Stimulated activated CD8-positive, alpha-beta memory T cell treated with anti-CD3 and anti-CD28 coated beads, Interleukin-4, amount 100 ng/mL, for 1 hour (primary cell): ENCODE measurements at places on chromosomes 3 and 15.

- DNase-seq, result no peak
Measured at GRCh38 chr3:178508443-178508825, 27.8 kb upstream of the KCNMB2 start.

DNA sequence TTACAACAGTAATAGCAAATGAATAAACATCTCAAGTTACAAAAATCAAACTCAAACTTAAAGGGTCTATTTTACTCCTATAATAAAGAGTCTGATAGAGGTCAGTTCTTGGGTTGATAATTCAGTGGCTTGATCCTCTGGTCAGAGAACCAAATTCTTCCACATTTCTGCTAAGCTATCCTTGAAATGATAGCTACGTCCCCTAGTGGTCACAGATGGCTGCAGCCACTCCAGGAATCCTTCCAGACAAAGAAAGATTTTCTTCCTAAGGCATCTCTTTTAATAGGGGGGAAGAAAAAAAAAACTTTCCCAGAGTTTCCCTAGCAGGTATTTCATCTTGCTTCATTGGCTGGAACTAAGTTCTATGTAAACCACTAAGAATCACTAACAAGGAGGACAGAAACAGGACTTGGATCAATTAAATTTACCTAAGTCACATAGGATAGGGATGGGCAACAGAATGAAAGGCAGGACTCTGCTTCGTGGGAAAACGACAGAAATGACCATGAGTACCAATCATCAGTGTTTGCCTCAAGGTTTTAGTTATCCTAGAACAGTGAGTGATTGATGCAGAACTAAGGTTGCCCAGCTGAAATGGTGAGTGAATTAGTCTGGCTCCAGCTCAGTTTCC, 160.7 kb downstream of the STAC start:
- DNase-seq, result no peak

DNA sequence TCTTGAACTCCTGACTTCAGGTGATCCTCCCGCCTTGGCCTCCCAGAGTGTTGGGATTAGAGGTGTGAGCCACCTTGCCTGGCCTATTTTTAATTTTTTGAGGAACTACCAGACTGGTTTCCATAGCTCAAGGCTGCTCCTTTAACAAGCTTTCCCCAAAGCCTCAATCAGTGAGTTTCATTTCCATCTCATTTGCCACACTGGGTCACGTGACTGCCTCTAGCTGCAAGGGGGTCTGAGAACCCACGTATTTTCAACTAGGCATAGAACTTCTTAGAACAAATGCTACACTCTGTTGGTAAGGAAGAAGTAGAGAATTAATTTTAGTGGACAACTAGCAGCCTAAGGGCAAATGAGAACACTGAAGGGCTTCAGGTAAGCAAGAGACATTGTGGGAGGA, 3.1 kb upstream of the CD276 start:
- DNase-seq, result no peak

- no peak for DNase-seq
Measured at GRCh38 chr3:104604326-104605010, 762.2 kb upstream of the ALCAM start.

DNA sequence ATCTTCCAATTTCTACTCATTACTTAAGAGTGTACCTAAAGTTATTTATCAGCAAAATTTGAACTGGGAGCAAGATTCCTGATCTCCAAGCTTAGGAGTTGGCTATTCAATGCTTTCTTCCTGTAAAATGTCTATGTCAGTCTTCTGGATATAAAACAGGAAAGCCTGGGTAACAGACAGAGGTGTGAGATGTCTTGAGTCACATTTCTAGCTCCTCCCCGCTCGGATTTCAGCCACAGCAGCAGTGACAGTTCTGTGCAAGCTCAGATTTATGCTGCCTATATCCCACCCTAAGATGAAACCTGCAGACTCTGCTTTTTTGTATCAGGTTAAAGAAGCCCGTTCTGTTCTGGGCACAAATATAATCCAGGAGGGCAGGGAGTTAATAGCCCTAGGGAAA, 2.1 kb upstream of the ARMC8 start:
- no peak for DNase-seq

DNA sequence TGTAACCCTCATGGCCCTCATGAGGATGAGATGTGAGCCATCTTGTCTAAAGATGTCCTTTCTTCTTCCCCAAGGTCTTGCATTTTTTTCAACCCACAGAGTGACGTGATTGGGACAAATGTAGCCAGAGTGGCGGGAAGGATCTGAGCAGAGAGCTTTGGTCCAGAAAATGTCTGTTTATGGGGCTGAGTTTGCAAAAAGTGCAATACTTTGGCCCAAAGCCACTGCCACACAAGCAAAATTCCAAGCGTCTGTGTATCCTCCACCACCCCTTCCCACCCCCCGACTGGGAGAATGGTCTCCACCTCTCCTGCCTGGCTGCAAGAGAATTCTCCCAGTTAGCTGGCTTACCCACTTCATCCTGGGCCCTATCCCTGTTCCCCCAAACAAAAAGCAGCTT, 246.9 kb upstream of the LRIG1 start:
- no peak for DNase-seq

GRCh38 chr15:23762026-23762425, 74.9 kb upstream of the NDN start:
- DNase-seq, result no peak

GRCh38 chr3:67083277-67083676, 85.2 kb downstream of the KBTBD8 start:
- no peak for DNase-seq

GRCh38 chr3:32556332-32556731, 14.3 kb downstream of the DYNC1LI1 start:
- DNase-seq, result no peak

GRCh38 chr15:57570994-57571393, 20.7 kb upstream of the MYZAP start:
- DNase-seq, result no peak

GRCh38 chr15:77507911-77508310, 87.2 kb downstream of the HMG20A start:
- no peak for DNase-seq

DNA sequence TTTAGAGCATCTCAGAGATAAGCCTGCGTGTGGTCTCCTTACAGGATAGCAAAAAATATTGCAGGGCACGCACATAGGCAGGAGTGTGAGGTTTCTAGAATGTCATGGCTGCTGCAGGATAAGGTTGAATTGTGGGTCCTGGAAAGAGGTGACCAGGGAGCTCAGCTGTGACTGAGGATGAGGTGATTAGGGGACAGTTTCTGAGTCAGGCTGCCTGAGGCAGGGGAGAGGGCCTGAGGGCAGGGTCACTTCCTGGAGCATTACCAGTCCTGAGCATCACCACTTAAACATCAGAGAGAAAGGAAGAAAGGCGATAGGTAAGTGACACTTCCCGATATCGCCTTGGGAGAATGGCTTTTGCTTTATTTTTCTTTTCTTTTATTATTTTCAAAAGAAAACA, 813.8 kb downstream of the TUSC7 start:
- DNase-seq, result no peak

GRCh38 chr3:107598926-107599771, 76.4 kb downstream of the BBX start:
- no peak for DNase-seq

- no peak for DNase-seq
Measured at GRCh38 chr3:38707730-38708129, 58.2 kb upstream of the SCN5A start.

DNA sequence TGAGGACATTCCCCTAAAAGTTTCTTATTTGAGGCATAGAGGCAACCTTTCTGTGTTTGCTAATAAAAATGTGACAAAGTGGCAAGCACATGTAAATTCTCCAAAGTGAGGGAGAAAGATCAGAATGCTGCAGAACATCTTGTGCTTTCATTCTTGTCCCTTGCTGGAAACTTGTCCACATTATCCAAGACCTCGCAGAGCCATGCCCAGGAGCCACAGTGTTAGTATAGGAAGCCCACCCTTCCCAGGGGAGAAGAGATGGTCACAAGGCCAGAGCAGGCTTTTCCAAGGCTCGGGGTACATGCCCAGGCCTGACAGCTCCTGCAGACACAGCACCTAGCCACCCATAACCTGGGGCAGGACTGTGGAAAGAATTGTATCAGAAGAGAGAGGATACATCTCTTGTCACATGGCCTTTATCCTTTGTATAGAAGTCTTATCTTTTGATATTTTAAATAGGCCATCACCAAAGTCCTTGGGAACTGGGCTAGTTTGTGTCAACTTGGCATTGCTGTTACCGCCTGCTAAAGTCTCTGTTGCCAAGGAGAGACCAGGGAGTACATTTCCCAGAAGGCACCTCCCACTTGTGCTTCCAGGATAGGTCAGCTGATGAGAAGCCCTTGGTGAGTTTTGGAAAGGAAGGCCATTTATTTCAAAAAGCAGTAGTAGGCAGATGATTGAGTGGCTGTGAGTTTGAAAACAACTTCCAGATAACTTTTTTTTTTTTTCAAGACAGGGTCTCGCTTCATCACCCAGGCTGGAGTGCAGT, 10.5 kb downstream of the DLEC1 start:
- no peak for DNase-seq

DNA sequence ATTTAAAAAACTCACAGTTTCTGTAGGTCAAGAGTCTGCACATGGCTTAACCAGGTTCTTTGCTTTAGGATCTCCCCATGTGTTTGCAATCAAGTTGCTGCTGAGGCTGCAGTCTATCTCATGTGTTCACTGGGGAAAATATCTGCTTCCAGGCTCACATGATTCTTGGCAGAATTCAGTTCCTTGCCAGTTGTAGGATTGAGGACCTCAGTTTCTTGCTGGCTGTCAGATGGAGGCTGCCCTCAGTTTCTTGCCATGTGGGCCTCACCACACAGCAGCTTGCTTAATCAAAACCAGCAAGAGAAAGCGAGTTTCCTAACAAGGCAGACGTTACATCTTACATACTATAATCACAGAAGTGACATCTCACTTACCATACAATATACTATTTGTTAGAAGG, 10.0 kb upstream of the TBC1D5 start:
- DNase-seq, result no peak

GRCh38 chr3:7328339-7328738, 467.4 kb downstream of the GRM7 start:
- no peak for DNase-seq

DNA sequence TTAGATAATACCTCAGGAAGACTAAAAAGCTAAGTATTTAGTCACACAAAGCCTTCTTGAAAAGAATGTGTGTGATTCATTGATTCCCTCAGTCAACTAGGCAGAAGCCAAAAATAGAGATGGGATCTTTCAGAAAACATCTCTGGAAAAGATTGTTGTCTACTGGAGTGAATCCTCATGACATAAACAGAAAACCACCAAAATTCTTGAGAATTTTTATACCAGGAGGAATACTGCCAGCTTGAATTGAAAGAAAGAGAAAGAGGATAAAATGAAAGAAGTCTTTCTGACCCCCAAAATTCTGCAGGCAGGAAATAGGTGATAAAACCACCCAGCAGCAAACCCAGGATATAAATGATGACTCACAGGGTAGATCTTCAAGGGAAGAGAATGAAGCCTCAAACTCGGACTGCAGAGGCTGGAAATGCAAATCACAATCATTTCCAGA, 363.1 kb upstream of the PLSCR5 start:
- DNase-seq, result no peak

DNA sequence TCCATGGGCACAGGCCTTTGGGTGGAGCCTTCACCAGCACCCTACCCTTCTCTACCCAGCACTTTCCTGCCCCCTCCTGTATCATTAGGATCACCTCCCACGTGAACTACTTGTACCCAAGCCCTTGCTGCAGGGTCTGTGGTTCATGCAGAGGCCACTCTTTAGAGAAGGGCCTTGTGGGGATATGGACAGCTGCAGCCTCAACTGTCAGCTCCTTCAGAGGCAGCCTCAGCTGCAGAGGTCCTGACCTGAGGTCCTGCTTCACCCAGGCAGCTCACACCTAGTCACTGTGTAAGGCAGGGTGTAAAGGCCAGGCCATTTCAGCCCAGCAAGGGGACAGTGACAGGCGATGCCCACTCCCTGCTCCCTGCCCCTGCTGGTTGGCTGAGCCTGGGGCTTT, 448.6 kb upstream of the PROK2 start:
- DNase-seq, result no peak

DNA sequence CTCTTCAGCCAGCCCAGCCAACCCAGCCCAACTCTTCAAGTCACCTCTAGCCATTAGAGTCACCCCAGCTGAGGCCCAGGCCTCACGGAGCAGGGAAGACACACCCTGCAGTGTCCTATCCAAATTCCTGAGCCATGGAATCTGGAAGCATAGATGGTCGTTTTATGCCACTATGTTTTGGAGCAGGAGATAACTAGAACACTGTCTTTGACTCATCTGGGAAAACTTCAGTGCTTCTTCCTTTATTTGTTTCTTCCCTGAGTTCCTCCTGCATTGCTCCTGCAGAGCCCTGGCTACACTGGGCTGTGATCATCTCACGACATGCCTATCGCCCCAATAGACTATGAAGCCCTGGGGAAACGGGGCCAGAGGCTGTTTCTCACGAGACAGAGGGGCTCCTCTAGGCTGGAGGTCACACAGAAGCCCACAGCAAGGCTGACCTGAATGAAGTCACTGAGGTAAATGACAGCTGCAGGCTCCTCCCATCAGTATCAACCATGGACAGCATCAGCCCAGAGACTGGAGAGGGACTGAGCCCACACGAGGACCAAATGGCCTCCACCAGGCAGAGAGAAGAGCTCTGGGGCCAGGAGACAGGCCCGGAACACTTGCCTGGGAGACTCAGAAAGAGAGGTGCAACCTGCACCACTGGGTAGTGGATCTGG, 22.7 kb downstream of the CRABP1 start:
- no peak for DNase-seq

DNA sequence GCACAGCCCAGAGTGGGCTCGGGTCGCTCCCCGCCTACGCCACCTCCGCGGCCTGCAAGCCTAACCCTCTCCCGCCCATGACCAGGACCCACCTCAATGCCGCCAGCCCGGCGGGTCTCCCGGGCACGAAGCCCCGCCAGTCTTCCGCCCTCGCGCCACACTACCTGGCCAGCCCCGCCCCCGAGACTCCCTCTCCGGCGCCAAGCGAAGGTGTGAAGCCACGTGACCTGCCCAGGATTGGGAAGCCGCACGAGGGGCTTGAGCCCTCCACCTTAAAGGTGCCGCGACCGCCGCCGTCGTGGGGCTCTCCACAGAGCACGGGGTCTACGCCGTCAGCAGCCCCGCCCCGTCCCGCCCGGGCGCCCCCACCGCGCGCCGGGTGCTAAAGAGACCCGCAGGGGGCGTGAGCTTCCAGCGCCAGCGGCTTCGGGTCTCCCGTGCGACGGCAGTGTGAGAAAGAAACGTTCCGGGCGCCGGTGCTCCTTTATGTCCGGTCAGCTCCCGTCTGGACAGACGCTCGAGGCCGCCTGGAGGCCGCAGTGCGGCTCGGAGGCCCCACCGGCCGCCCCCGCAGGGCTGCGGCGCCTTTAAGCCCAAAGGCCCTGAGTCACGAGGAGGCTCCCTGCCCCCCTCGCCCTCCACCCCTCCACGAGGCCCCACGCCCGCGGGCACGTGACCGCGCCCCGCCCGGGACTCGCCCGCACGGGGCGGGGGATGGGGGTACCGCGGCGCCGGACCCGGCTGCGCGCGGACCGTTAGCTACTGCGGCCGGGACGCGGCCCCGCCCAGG, at the start of gene CPEB1:
Gene CPEB1, minus strand, starts transcription at position 319 of the 790 bp plus-strand sequence. CDS start 18,904 bp downstream, outside the sequence.
- DNase-seq, result no peak

GRCh38 chr3:118802325-118803095, 232.1 kb downstream of the IGSF11 start:
- DNase-seq, result no peak

GRCh38 chr15:39922462-39923092, 2.5 kb upstream of the GPR176 start:
- no peak for DNase-seq
